Kasumi-1 (cell line): ENCODE measurements at places on chromosomes 1 and 21.

- DNase-seq, result no peak
Observed at GRCh38 chr1:215045698-215046308, 36.7 kb upstream of the KCNK2 start.

- peak; percentile 25 for DNase-seq
Observed at GRCh38 chr1:36342426-36343185, 19.2 kb upstream of the EVA1B start.

DNA sequence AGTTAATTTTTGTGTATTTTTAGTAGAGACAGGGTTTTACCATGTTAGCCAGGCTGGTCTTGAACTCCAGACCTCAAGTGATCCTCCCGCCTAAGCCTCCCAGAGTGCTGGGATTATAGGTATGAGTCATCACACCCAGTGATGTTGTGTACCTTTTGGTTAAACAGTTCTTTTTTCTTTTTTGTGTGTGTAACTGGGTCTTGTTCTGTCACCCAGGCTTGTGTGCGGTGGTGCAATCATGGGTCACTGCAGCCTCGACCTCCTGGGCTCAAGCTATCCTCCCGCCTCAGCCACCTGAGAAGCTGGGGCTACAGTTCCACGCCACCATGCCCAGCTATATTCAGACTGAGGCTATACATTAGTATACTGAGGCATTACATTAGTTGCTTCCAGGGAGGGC is 37.8 kb downstream of the GABPB2 start:
- DNase-seq, result no peak

- DNase-seq, result peak; percentile 76
Observed at GRCh38 chr1:239250353-239251035, 135.9 kb upstream of the CHRM3 start.

DNA sequence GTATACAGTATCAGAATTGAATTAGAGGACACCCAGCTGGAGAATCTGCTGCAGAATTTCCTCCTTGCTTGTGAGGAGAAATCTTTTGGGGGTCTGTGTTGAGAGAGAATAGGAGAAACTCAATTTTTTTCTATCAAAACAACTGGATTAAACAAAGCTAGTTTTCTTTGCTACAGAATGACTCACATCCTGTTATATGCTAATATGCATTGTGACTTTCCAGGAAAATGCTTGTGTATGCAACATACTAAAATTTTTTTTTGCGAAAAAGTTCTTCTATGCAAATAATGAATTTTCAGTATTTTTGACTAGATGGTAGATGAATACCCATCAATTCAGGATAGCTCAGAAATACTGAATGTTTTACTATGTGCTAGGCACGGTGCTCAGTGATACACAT is 2.2 kb downstream of the VAMP4 start:
- DNase-seq, result no peak

DNA sequence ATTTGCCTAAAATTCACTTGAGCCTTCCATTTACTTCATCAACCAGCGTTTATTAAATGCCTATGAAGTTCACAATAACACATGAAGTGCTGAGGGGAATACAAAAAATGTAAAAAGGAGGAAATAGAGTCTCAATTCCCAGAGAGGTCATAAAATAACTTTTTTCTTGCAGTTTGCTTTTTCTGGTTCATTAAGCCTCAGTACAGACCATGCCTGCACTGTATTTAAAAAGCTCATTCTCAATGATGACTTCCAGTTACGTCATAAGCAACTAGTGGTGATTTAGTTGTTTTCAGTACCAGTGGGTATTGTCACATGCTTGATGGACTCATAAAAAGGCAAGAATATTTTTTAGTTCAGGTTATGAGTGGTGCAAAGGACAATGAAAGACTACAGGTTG is 160.1 kb upstream of the UBE2U start:
- DNase-seq, result no peak

GRCh38 chr1:219897914-219898313 is 30.4 kb downstream of the SLC30A10 start:
- DNase-seq, result no peak

DNA sequence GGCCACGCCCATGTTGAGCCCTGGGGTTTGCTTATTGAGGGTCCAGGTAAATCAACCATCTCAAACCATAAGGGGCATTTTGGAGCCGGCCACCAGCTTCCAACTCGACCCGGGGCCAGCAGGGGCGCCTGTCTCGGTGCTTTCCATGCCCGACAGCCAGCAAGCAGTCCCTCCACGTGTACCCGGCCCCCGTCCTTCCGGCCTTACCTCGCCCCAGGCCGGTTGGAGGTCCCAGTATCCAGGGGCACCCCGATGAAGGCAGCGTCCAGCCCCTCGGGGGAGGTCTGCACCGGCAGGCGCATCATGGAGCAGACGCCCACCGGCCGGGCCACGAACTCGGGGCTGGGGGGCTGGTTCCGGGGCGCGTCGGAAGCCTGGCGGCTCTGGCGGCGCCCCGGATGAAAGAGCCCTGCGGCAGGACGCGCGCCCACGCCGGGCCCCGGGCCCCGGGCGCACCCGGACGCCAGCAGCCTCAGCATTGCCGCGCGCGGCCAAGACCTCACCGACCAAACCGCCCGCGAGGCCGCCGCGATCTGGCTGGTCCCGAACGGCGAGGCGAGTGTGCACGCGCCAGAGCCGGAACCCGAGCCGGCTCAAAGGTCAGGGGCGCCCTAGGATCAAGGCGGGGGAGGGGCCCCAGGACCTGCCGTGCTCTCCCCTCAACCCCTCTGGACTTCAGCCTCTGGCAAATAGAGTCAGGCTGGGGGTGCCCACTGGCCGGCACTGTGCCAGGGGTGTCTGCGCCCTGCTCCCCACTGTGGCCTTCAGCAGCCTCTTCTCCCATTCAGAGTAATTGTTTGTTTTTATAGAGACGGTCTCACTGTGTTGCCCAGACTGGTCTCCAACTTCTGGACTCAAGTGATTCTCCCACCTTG is at the start of gene AGMAT:
AGMAT (minus strand) TSS at position 563 of the 875 bp plus-strand sequence; CDS start at position 479, 84 bp downstream.
- DNase-seq, result peak; percentile 41

DNA sequence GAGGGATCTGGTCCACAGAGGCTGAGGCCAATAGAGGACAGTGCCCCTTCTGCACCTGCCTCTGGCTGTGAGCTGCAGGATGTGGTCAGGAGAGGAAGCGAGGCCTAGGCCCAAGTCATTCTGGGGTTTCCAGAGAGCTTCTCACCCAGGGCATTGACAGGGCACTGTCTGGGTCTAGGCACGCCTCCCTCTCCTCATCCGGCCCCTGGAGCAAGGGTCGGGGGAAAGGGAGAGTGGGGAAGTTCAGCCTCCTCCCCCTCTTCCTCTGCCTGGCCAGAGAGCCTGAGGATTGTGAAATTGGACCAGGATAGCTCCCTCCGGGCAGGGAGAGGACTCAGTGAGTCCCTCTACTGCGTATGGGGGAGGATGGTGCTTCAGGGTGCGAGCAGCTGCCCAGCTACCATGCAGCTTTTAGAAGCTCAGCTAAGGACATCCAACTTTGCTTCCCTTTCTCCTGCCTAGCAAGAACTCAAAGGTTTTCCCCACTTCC is 6.3 kb upstream of the INAVA start:
- DNase-seq, result peak; percentile 85

GRCh38 chr21:46049890-46050667 is 47.8 kb upstream of the COL6A2 start:
- DNase-seq, result no peak

- DNase-seq, result no peak
Observed at GRCh38 chr1:14693949-14694348, 95.5 kb downstream of the KAZN start.

GRCh38 chr1:183052861-183053260 is 29.6 kb downstream of the LAMC1 start:
- DNase-seq, result no peak

DNA sequence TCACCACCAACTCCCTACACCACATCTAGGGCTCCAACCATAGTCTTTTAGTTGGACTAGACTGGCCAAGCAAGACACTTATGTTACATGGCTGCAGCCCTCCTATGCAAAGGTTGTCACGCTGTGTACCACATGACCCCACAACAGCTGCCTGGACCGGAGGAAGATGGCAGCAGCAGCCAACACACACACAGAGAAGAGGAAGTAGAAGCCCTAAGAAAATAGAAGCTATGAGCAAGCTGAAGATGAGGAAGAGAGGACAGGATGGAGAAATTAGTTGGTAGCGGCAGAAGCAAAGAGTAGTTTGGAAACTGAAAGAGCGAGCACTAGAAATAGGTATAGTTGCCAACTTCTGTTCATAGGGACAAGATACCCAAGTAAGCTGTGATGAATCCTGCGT is 60.8 kb upstream of the RALGPS2 start:
- peak; percentile 32 for DNase-seq

DNA sequence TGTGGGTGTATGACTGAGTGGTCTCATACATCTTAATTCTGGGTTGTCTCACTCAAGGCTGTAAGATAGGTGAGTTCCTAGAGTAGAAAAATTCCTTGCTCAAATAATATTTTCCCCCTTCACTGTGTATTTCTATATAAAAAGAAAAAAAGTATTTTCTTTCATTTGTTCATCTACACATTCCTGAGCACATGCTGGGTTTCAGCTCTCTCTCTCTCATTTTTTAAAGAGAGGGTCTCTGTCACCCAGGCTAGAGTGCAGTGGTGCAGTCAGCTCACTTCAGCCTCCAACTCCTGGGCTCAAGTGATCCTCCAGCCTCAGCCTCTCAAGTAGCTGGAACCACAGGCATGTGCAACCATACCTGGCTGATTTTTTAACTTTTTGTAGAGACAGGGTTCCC is 22.0 kb downstream of the DDI2 start:
- DNase-seq, result no peak

- no peak for DNase-seq
Observed at GRCh38 chr1:67777440-67777839, 55.8 kb downstream of the GNG12 start.

DNA sequence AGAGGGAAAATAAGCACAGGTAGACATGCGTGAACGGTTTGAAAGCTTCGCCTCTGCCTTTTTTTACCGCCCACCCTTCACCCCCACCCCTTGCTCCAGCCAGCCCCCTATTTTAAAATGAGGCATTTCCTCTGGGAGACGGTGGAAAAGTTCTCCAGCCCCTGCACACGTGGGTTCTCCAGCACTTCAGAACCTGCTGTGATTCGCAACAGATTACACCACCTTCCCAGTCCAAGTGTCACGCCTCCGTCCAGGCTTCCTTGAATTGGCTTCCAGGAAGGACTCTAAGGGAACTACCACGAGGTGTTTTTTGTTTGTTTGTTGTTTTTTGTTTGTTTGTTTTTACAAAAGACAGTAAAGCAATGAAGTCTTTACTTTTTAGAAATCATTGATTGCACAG is 2.6 kb downstream of the LRRC7 start:
- DNase-seq, result no peak

GRCh38 chr1:116560704-116561490 is 9.9 kb downstream of the CD58 start:
- no peak for DNase-seq

GRCh38 chr1:219553934-219554502 is 58.9 kb downstream of the ZC3H11B start:
- DNase-seq, result no peak

DNA sequence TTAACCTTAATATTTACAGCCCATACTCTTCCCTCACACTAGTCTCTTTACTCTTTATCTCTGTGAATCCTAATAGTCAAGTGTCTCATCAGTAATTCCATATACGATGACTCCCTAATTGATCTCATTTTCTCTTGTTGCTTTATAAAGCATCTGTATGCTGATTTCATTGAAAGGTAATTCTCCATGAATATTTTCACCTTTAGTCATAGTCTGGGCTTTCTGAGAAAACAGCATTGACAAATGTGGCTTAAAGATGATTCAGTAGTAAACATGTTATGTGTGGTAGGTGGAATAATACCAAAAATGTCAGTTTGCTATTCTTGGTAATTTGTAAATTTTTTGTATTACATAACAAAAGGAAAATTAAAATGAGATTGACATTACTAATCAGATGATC is 1176.5 kb downstream of the NCAM2 start:
- DNase-seq, result no peak

- no peak for DNase-seq
Observed at GRCh38 chr1:58397187-58397820, 149.2 kb downstream of the OMA1 start.

DNA sequence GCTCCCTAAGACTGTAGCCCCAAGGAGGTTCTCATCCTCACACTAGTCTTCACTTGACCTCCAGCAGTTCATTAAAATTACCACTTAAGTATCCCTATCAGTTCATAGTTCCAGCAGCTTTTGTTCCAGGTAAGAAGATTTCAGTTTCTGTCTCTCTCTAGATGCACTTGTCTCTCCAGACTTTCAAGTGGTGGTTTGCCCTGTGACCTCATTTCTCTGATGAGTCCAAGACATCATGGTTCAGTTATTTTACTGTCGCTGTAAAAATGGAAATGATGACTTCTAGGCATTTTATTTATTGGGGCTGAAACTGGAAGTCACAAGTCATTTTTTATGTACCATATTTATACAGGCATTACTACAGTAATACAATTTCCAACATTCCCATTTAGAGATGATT is 17.9 kb upstream of the RGS18 start:
- no peak for DNase-seq

- DNase-seq, result no peak
Observed at GRCh38 chr1:223245411-223245810, 102.4 kb upstream of the TLR5 start.

DNA sequence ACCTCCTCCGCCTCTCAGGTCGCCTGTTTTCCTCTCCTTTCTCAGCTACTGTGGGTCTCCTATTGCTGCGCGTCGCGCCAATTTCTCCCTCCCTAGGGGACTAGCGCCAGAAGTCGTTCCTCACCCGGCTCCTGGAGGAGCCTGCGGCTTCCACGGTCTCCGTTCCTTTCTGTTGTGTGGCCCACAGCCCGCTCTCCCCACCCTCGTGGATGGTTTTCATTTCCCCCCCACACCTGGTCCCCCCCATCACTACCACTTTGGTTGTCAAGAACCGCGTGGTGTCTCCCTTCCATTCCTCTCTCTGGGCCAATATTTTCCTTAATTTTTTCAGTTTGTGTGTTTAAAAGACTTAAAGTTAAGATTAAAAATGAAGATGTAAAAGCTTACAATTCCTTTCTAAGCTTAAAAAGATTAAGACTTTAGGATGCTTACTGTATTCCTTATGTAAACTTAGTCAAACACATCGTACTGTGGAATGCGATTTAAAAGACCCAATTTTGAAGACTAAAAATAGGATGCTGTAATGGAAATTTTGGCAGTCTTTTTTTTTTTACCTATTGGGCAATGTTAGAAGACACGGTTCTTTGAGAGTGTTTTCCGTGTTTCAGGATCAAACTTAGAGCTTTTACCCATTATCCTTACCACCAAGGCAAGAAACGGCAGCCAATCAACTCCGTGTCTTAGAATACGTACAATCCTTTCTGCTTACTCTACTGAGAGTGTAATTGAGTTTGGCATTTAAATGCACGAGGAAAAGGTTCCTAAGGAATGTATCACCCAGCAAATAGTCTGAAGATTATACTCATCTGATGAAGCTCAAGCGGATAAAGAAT is 773 bp downstream of the CNST start:
- peak; percentile 63 for DNase-seq

GRCh38 chr1:182702826-182703524 is 18.6 kb upstream of the RGS8 start:
- DNase-seq, result no peak

DNA sequence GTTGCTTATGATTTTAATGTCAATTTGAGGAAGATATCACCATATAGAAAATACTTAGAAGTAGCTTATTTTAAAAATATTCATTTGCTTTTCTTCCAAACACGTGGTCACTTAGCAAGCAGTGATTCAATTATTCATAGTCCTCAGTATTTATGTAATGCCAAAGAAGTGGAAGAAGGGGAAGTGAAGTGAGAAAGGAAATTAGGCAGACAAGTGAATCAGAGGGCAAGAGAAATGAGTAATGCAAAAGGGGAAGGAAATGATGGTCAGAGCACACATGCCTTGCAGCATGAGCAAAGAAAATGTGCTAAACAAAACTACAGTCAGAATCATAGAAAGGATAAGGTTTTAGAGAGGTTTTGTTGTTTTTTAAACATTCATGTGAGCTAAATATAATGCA is 31.8 kb downstream of the SDCCAG8 start:
- peak; percentile 97 for DNase-seq

GRCh38 chr1:173330149-173330951 is 123.2 kb upstream of the TNFSF4 start:
- peak; percentile 75 for DNase-seq
